ENCODE measurements at places on chromosomes 4 and X.

- DNase-seq: no peak
Observed at GRCh38 chr4:71872221-71872620, 88.3 kb upstream of the GC start.

GRCh38 chr4:153413842-153414241 lies 52.3 kb upstream of the TMEM131L start:
- DNase-seq: no peak

GRCh38 chr4:113919145-113919544 lies 60.3 kb downstream of the ARSJ start:
- DNase-seq: no peak

DNA sequence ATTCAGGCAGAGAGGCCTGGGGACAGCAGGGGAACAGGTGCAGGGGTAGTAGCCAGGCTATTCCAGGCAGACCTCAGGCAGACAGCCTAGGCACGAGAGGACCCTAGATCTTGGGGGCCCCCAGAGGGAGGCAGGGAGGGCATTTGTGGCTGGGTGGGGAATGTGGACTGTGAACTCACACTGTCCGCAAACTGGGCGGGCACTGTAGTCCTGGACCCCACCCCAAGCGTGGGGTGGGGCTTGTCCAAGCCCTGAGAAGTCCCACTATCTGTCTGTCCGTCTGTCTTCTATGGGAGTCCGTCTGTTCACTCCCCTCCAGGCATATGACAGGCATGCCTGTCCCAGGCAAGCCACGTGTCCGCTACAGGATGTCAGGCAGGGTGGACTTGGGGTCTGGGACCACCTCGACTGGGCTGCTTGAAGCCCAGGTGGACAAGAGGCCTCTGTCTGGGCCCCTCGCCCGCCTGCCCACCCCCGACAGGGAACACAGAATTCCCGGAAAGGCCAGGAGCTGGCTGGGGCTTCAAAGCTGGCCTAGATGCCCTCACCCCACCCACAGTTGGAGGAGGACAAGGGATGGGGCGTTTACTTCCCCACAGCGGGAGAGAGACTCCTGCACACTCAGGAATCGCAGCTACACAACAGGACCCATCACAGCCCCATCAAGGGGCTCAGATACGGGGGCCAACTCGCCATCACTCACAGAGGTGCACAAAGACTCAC lies at the start of gene SLC38A5:
Gene SLC38A5 (minus strand): TSS at position 151 of the 723 bp plus-strand sequence. CDS start 2,336 bp downstream, outside the sequence.
- DNase-seq: no peak

DNA sequence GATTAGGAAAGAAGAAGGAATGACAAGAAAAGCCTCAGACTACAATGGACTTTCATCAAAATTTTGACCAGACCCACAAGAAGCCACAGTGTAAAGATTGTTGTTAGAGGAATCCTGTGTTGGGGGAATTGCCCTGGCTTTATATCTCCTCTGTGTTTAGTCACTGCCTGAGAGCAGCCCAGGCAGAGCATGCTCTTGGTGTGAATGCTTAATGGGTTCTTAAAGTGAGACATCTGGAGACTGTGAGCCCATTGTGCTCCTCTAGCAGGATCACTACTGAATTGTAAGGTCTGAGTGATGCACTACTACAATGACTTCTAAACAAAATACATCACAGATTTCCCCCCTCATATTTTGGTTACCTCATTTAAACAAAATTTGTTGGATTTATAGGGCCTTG lies 1860.5 kb upstream of the ADGRL3 start:
- no peak for DNase-seq

DNA sequence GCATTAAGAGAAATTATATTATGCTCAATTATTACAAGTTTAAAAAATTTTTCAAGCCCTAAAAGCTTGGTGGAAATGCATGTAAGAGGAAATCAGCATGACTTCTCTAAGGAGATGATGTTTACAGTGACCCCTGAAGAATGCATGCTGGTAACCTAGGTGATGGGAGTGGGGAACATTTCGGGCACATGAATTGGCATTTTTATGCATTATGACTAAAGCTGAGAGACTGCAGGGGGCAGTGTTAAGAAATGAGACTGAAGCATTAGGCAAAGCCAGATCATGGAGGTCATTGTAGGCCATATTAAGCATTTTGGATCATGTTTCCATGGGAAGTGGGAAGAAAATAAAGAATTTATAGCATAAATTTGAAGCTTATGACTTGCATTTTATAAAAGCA lies 421.3 kb downstream of the FAT4 start:
- DNase-seq: no peak

GRCh38 chrX:36898301-36898700 lies 109.9 kb upstream of the FAM47C start:
- DNase-seq: no peak

DNA sequence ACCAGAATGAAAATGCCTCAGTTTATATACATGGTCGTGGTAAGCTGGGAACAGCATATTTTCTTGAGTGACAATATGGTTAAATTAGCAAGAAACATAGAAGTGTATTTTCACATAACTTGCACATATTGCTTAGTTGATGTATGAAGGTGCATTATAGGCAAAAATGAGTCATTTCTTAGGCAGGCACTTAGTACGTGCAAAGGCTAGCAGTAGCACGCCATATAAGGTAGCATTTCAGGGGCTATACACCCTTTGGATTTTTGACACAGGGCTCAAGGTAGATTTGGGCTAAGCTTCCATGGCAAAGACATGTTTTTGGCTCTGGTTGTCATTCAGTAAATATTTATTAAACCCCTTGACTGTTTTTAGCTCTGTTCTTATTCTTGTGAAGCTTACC lies 33.1 kb downstream of the PCDH7 start:
- no peak for DNase-seq

GRCh38 chr4:77110730-77111129 lies 34.9 kb upstream of the CCNI start:
- DNase-seq: no peak

- no peak for DNase-seq
Observed at GRCh38 chrX:15505101-15505500, 4.5 kb downstream of the BMX start.

- DNase-seq: no peak
Observed at GRCh38 chr4:6403400-6403685, 69.1 kb downstream of the PPP2R2C start.

- DNase-seq: no peak
Observed at GRCh38 chr4:21046141-21046540, 345.9 kb downstream of the PACRGL start.

Measured in stimulated activated CD8-positive, alpha-beta memory T cell treated with anti-CD3 and anti-CD28 coated beads, Interleukin-4, amount 100 ng/mL, for 24 hours (primary cell).